Activated CD4-positive, alpha-beta T cell treated with anti-CD3 and anti-CD28 coated beads, Interleukin-10, Interleukin-2, amounts not matched to agents 100 ng/mL and 50 ng/mL, durations not matched to agents 16 hours and 8 hours (primary cell): ENCODE measurements at places on chromosomes 2 and 18.

- no peak for DNase-seq
Measured at GRCh38 chr2:151716721-151717120, 17.6 kb downstream of the NEB start.

- peak; percentile 36 for DNase-seq
Measured at GRCh38 chr2:178700922-178701342, 106.3 kb downstream of the TTN start.

DNA sequence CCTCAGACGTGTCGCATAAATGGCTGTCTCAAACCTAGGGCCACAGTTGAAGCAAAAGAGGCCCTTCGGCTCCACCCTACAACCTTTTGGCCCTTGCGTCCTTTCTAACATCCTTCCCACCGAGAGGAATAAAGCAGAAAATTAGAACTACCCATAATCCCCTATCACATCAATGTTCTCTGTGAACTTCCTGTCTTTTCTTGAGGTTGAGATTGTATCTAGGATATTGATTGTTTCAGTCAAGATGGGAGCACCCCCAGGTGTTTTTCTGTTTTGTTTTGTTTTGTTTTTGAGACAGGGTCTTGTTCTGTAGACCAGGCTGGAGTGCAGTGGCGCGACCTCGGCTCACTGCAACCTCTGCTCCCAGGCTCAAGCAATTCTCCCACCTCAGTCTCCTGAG lies 23.6 kb downstream of the INPP5D start:
- DNase-seq = no peak

DNA sequence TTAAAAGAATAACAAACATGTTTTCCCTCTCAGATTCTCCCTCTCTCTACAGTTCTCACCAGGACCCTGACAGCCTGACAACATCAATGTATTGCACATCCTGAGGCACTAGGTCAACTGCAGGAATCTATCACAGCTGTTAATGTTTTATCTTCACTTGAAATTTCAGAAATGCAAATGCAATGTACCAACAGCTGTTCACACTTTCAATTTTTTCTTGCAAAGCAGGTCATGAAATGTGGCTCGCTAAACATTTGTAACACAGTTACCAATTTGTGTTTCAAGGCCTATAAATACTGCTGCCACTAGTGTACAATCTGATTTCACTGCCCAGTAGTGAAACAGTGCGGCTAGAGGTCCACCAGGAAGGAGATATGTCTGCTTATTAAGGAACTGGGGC lies 147.8 kb downstream of the EXOC6B start:
- DNase-seq = no peak

GRCh38 chr2:74917702-74918619 lies 40.5 kb upstream of the POLE4 start:
- no peak for DNase-seq

DNA sequence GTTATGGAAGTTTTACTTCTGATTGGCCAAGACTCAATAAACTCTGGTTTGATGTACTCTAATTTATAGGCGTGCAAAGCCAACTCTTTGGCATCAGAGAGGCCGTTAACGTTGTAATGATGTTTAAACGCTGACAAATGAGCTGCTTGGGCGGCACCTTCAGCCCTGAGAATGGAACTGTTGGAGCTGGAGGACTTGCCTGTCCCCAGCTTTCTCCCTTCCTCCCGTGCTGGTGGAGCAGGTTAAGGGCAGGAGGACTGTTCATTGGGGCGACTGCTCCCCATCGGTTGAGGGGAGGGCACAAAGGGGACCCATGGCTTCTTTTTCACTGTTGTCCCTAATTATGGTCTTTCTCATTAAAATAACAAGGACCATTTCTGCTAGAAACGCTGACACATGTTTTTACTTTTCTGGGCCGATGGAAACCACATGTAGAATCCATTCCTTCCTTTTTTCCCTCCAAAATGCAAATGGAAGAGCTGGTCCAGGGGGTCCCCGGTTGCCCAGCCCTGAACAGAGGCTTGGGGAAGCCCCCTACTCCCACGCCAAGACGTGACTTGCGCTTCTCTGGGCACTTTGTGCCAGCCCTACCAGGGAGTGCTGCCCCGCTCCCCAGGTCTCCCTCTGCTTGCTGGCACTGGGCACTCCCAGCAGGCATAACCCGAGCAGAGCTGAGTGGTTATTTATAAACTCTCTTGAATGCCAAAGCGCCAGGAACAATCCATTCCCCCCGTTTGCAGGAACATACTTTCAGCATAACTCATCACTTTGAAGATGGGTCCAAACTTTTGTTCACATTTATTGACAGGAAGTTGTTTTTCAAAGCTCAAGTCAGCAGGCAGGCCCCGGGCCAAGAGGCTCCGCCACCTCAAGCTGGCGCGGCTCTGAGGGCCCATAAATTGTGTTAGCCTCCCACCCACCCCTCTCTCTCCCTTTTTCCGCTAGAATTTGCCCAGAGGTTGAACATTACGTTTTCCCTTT lies 170.1 kb downstream of the ASB1 start:
- DNase-seq = no peak

GRCh38 chr18:46663539-46663938 lies 6.5 kb upstream of the LOXHD1 start:
- DNase-seq = no peak

GRCh38 chr2:30706534-30707303 lies 100.5 kb downstream of the CAPN13 start:
- peak; percentile 73 for DNase-seq

- peak; percentile 19 for DNase-seq
Measured at GRCh38 chr18:8426401-8426800, 182.8 kb upstream of the RAB12 start.

GRCh38 chr18:57009844-57010243 lies 137.0 kb upstream of the BOD1L2 start:
- no peak for DNase-seq

- no peak for DNase-seq
Measured at GRCh38 chr2:64127119-64127518, 17.1 kb downstream of the PELI1 start.

- no peak for DNase-seq
Measured at GRCh38 chr2:215905691-215906090, 107.7 kb downstream of the MREG start.

GRCh38 chr2:194319222-194319992 lies 1337.6 kb upstream of the SLC39A10 start:
- DNase-seq = no peak

DNA sequence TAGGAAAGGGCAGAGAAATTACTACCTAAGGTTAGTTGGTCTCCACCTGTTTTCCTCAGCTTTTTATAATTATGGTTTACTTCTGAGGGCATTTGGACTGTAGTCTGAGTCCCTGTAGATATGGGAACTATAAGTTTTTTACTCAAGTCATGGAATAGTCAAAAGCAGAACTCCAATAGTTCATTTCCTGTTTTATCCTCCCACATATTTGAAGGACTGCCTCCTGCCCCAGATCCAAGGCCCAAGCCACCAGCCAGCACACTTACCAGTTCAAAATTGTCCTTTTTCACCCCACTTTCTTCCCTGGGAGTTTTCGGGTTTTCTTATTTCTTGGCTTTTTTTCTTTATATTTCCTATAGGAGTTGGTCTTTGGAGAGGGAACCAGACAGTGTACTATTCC lies 164.1 kb downstream of the MBD5 start:
- no peak for DNase-seq

- DNase-seq = no peak
Measured at GRCh38 chr2:215848146-215848545, 165.2 kb downstream of the MREG start.

GRCh38 chr2:216830346-216830745 lies 29.5 kb downstream of the TNP1 start:
- no peak for DNase-seq

GRCh38 chr2:47599171-47599570 lies 183.8 kb upstream of the MSH6 start:
- no peak for DNase-seq

GRCh38 chr2:117977696-117978095 lies 36.2 kb downstream of the CCDC93 start:
- no peak for DNase-seq

DNA sequence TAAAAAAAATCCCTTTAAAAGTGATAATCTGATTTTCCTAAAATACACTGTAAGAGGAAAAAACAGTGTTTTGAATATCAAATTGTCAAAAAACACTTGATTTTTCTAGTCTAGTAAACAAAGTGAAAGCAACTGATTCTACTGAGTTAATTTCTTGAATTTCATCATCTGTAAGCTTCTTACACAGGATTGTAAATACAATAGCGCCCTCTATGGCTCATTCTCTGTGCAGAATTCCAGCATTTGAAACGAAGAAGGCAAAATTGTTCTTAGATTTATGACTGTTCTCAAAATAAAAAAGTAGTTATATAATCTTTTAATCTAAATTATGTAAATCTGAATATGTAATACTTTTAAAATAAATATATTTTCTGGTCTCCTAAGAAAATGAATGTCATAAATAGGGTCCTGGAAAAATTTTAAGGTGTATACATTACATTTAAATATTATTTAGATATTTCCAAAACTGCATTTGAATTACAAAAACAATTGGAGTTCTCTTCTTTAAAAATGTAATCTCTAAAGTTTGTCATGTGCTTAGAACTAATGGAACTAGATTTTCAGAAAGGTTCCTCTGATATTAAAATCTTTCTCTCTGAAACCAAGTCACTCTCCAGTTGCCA lies 176.9 kb upstream of the MC4R start:
- peak; percentile 57 for DNase-seq

DNA sequence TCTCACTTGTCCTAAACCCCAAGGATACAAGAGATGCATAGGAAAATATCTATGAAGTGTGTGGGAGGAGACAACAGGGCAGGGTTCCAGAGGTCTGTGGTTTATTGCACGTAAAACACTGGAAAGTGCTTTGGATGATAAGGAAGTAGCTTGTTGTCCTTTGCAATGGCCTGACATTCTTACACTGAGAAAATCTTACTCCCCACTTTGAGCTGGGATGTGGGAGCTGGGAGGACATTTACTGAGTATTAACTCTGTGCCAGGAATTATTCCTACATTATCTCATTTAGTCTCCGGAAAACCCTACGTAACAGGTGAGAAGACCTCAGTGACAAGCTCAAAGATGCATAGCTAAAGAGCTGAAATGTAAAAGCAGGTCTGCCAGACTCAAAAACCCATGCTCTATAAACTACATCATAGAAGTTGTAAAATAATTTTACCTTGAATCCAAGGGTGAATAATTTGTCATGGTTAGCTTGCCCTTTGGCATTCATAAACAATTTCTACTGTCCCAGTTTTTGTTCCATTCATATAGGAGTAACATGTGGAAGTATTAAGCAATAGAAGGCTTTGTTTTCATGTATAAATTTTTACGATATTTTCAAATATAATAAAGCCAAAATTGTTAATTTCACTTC lies 9.2 kb upstream of the GALNT3 start:
- DNase-seq = no peak

DNA sequence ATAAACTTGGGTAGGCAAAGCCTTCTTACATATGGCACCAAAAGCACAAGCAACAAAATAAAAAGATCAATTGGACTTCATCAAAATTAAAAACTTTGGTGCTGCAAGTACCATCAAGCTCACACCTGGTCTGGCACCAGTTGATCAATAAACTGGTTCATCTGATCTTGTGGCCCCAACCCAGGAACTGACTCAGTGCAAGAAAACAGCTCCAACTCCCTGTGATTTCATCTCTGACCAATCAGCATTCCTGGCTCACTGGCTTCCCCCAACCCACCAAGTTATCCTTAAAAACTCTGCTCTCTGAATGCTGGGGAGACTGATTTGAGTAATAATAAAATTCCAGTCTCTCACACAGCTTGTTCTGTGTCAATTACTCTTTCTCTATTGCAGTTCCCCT lies 8.4 kb downstream of the EPG5 start:
- peak; percentile 25 for DNase-seq
